H7 (cell line): ENCODE measurements at places on chromosomes 3 and 15.

DNA sequence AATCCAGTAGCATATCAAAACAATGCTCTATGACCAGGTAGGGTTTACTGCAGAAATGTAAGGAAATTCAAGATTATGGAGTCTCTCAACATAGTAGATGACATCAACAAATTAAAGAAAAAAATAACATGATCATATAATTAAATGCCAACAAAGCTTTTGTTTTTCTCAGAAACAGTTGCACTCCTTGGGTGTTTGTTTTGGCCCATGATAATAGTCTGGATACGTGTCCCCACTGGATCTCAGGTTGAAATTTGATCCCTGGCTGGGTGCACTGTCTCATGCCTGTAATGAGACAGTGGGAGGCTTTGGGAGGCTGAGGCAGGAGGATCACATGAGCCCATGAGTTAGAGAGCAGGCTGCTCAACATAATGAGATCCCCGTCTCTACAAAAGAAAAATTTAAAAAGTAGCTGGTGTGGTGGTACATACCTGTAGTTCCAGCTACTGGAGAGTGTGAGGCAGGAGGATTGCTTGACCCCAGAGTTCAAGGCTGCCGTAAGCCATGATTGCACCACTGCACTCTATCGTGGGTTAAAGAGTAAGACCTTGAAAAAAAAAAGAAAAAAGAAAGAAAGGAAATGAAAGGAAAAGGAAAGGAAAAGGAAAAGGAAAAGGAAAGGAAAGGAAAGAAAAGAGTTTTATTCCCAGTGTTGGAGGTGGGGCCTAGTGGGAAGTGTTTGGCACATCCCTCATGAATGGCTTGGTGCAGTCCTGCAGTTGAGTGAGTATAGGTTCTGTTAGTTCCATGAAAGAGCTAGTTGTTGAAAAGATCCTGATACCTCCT lies 53.3 kb upstream of the FOXB1 start:
- DNase-seq = no peak

GRCh38 chr15:51759557-51760070 lies 8.2 kb downstream of the TMOD2 start:
- peak; percentile 59 for DNase-seq

DNA sequence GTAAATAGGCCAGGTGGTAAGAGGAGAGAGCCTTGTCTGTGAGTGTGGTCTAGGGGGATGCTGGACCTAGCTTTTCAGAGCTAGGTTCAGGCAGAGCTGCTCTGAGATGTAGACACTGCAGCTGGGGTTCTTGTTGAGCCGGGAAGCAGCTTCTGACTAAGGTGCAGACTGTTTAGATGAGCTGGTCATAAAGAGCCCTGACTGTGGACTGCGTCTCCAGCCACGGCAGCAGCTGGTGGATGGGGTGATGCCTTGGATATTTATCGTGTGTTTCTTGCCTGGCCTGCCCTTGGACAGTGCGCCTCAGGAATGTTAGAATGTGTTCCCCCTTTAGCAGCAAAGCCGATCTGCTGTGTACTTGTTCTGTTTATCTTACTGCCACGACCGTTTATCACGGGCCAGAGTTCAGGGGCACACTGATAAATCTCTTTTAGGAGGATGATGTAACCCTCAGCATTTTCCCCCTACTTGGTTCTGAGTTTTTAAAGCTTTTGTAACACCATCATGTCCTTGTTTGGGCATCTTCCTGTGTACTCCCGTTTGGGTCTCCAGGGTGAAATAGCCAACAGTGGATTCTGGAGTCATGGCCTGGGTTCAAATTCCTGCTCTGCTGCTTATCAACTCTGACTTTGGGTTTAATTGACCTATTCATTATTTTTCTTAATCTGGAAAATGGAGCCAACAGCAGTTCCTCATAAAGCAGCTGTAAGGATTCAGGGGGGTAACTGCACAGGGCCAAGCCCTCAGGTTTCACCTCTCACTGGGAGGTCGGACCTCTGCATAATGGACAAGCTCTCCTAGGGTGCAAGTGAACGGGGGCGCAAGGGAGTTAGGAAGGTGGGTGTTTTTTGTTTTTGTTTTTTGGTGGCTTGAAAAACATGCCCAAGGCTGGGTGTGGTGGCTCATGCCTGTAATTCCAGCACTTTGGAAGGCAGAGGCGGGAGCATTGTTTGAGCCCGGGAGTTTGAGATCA lies 51.4 kb downstream of the FLNB start:
- DNase-seq = no peak

- DNase-seq = no peak
Measured at GRCh38 chr3:142910280-142910679, 21.4 kb upstream of the PCOLCE2 start.

GRCh38 chr15:45185069-45185779 lies 2.5 kb downstream of the SHF start:
- peak; percentile 20 for DNase-seq

GRCh38 chr3:183370391-183370790 lies 58.0 kb downstream of the MCF2L2 start:
- DNase-seq = no peak

DNA sequence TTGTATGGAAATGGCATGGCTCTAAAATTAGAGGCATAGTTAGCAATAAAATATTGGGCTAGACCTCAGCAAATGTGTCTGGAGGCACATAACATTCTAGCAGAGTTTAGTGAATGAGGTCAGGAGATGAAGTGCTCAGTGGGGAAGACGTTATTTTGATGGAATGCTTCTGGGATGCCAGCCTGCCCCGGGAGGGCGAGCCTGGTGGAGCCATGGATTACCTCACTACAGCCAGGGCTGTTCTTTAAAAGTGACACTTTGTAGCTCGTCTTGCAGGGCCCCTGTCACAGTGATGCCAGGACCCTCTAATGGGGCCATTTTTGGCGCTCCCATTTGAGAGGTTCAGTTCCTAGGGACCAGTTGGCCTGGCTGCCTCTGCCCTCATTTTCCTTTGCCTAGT lies 48.5 kb downstream of the PXYLP1 start:
- DNase-seq = no peak

- no peak for DNase-seq
Measured at GRCh38 chr3:119098003-119098402, 48.0 kb upstream of the TEX55 start.

- DNase-seq = no peak
Measured at GRCh38 chr3:147987549-147987948, 578.4 kb downstream of the ZIC1 start.

DNA sequence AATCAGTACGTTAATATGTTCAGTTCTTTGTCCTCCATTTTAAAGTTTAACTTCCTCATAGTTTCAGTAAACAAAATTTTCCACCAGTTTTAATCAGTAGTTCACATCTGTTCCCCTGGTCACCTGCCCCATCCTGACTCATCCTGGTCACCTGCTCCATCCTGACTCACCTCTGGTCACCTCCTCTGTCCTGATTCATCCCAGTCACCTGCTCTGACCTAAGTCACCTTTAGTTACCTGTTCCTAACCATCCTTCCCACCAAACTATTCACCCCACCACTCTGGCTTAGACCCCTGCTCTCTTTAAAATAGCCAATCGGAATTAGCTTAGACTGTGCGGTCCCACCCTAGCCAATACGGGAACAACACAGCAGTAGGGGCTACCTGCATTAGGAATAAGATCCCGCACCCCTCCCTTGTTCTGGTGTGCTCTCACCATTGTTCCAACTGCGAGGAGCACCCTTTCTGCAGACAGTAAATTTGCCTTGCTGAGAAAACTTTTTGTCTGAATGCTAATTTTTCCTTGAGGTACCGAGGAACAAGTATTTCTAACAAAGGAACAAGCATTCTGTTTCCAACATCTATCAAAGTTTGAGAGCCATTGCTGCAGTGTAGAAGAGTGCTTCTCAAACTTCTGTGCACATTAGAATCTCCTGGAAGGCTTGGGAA lies 169.3 kb downstream of the ADAMTS17 start:
- DNase-seq = no peak

DNA sequence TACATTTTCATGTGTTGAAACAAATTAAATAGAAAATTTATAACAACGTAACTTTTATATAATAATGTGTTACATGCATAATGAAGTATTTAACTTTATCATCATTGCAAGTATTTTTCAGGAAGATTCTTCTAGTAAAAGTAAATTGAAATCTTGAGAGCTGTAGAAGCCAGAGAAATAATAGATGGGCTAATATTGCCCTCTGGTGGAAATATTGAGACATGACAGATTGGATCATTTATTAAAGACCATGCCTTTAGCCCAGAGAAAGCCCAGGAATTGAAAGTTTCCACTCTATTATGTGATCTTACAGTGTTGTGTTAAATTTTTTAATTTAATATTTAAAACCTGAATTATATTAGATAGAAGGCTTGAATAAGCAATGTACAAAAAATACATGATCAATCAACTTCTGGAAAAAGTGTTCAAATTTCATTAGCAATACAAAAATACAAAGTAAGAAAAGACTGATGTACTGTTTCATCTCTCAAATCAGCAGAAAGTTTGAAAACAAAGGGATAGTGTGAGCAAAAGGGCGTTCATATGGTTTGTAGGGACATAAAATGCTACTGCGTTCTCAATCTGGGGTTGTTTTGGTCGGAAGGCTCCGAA lies 52.7 kb upstream of the SPTSSB start:
- peak; percentile 45 for DNase-seq

- no peak for DNase-seq
Measured at GRCh38 chr3:127065561-127066290, 82.8 kb downstream of the PLXNA1 start.

DNA sequence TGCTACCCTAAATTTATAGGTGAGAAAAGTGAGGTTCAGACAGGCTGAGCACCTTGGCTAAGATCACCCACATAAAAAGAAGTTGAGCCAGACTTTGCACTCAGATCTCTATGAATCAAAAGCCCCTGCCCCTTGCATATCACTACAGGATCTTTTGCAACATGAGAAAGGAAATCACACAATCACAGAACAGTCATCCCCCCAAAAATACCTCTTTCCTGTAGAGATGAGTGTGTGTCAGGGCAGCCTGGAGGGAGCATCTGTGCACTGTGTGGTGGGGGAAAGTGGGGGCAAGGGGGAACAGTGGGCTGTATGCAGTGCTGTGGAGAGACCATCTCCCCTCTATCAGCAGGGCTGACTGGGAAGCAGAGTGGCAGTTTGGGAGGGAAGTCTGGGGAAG lies 46.6 kb downstream of the EPHB3 start:
- DNase-seq = no peak

- no peak for DNase-seq
Measured at GRCh38 chr3:69761896-69762767, 22.9 kb downstream of the MITF start.

- DNase-seq = no peak
Measured at GRCh38 chr15:98202256-98202655, 241.8 kb downstream of the ARRDC4 start.

GRCh38 chr3:147705651-147706051 lies 296.5 kb downstream of the ZIC1 start:
- no peak for DNase-seq

GRCh38 chr15:67768313-67768977 lies 56.9 kb upstream of the SKOR1 start:
- DNase-seq = no peak

DNA sequence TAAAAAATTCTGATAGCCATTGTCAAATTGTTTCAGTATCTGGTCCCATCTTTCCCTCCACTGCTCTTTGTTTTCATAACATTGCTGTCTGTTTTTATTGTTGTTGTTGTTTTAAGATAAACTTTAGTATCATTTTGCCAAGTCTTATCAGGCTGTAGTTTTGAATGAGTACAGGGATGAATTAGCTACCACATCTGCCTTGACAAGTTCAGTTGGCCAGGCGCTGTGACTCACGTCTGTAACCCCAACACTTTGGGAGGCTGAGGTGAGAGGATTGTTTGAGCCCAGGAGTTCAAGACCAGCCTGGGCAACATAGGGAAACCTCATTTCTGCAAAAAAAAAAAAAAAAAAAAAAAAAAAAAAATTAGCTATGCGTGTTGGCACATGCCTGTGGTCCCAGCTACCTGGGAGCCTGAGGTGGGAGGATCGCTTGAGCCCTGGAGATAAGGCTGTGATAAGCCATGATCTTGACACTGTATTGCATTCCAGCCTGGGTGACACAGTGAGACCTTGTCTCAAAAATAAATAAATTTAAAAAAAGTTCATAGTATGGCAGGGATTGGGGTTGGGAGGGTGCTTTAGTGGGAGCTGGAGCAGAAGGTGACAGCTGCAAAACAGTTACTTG lies 8.3 kb upstream of the ANKDD1A start:
- no peak for DNase-seq

GRCh38 chr3:141878326-141878725 lies 1.9 kb downstream of the ATP1B3 start:
- no peak for DNase-seq

DNA sequence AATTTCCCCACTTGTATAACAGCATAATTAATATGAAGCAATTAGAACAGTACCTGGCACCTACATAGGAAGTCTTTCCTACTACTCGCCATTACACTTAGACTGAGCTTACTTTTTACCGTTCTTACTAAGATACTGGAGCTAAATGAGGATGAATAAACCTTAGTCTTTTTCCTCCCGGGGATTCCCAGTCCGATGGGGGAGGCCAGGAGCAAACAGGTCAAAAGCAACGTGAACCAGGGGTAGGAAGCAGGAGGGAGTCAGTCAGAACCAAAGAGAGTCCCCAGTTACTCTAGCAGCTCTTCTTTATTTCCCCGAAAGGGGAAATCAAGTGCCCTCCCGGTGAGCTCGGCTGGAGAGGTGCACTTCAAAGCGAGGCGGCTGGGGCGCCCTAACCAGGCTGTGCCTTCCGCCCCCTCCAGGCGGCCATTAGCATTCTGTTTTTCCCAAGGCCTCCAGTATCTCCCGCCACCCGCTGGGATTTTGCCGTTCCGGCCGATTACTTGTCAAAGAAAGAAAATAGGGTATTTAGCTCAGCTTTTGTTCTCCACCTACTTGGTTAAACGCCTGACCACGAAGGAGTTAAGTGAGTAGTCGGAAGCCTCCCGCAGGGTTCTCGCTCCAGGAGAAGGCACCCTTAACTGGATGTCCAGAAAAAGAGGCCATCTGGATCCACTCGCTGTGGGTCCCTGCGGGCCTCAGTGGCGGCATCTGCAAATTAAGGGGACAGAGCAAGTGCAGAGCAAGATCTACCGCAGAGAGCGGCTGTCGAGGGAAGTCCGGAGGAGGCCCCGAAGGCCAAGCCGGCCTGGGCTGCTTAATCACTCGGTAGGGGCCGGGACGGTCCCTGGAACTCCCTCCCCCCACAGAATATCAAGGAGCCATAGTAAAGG lies 6.3 kb upstream of the EOMES start:
- peak; percentile 76 for DNase-seq

GRCh38 chr15:99925661-99926461 lies 192.6 kb upstream of the LYSMD4 start:
- DNase-seq = peak; percentile 74

- DNase-seq = no peak
Measured at GRCh38 chr3:10292505-10293419, at the start of gene GHRL. Gene GHRL (minus strand): TSS chr3:10292947. CDS start chr3:10290180, 2,767 bp downstream.

DNA sequence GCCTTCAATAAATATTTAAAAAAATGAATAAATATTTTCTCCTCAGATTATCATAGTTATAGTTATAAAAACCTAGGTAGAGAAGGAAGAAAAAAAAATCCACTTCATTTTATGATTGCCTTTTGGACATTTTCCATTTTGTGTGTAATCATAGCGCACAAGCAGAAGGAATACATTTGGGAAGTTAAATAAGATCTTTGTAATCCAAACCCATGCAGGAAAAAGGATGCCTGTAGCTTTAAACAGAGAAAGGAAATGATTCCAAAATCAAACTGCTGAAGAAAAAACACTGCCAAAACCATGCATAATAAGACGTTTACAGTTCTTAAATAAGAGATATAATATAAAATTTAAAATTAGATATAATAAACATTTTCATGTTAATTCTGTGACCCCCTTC lies 7.4 kb upstream of the CCDC54 start:
- no peak for DNase-seq

GRCh38 chr15:70559265-70560239 lies 203.8 kb downstream of the UACA start:
- DNase-seq = no peak
